Purkinje cell (primary cell): ENCODE measurements at places on chromosomes 3 and 15. TPM values are rescaled to one million over a fixed set of nuclear protein-coding genes. Genes with fewer than 3 reads are reported as not detected.

VGLL4 gene
- polyA plus RNA-seq = 1.1 and 5.8 TPM in 2 replicates

TUSC7 gene
- polyA plus RNA-seq = 5.7 TPM in 1 of 2 replicates, not detected in the other

CAV3 gene
- 1.7 and 6.7 TPM in 2 replicates for polyA plus RNA-seq

CCR3 gene
- not detected in 2 replicates for polyA plus RNA-seq
